ENCODE measurements at places on chromosomes 3 and 15. TPM values are rescaled to one million over a fixed set of nuclear protein-coding genes. Genes with fewer than 3 reads are reported as not detected.
A peak's percentile ranks its signal among the peaks of the same experiment; 100 is the strongest.

The CIP2A gene
- 0.33 TPM for total RNA-seq

The LMAN1L gene
- not detected for total RNA-seq

The CHRD gene
- 50.4 TPM for total RNA-seq

The CFAP100 gene
- total RNA-seq = not detected

DNA sequence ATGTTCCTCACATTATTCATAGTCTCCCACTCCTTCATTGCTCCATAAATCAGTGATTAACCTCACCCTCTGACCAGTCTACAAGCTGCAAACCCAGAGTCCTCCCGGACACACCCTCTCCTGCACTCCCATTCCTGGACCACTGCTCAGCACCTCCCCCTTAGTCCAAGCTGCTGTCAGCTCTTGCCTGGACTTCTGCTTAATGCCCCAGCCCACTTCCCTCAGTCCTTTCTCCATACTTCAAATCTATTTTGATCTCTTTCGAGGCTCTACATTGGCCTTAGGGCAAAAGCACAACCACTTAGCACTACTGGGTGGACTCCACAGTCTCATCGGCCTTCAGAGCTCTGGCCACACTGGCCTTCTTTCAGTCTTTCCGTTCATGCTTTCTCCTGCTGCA, 79.4 kb upstream of the FAM98B start:
- no peak overlapping the region for H3K27ac ChIP-seq
- peaks cover 8% of the 10 kb centered on the region for H3K4me1 ChIP-seq
- no peak for DNase-seq
- no peaks in the 10 kb centered on the region for H3K27me3 ChIP-seq
- H3K4me3 ChIP-seq = no peak overlapping the region

GRCh38 chr3:120302361-120302760, 17.3 kb upstream of the GPR156 start:
- H3K36me3 ChIP-seq = no peaks in the 10 kb centered on the region
- H3K4me3 ChIP-seq = no peak overlapping the region
- no peaks in the 10 kb centered on the region for H3K27me3 ChIP-seq
- H3K27ac ChIP-seq = no peak overlapping the region
- H3K4me1 ChIP-seq = no peaks in the 10 kb centered on the region

- no peak for DNase-seq
- H3K36me3 ChIP-seq = no peaks in the 10 kb centered on the region
- H3K27ac ChIP-seq = no peak overlapping the region
- H3K4me3 ChIP-seq = no peak overlapping the region
- no peaks in the 10 kb centered on the region for H3K4me1 ChIP-seq
- H3K27me3 ChIP-seq = no peaks in the 10 kb centered on the region
Observed at GRCh38 chr3:23130406-23130805, 72.7 kb upstream of the UBE2E2 start.

DNA sequence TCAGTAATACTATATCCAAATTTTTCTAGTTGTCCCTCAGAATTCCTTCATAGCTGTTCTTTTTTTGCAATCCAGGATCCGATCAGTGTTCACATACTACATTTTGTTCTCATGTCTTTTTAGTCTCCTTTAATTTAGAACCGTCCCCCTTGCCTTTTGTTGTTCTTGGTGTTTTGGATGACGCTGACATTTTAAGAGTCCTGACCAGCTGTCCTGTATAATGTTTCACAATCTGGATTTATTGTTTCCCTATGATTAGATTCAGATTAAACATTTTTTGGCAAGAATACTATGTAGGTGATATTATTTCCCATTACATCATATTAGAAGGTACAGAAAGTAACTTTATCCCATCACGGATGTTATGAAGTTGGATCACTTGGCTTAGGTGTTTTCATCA, 11.4 kb downstream of the TUBGCP4 start:
- H3K27me3 ChIP-seq = no peaks in the 10 kb centered on the region
- no peaks in the 10 kb centered on the region for H3K4me1 ChIP-seq
- H3K27ac ChIP-seq = no peak overlapping the region
- DNase-seq = no peak
- H3K4me3 ChIP-seq = no peak overlapping the region
- peaks cover 28% of the 10 kb centered on the region for H3K36me3 ChIP-seq

DNA sequence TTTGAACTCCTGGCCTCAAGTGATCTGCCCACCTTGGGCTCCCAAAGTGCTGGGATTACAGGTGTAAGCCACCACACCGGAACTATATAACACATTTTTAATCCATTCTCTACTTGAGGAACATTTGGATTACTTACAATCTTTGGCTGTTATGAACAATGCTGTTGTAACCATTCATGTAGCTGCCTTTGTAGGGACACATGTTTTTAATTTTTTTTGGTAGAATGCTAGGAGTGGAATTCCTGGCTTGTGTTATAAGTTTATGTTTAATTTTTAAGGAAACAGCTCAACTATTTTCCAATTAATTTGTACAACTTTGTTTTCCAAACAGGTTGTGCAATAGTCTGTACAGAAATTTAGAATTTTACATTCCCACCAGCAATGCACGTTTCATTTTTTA, 51.7 kb downstream of the GPR149 start:
- H3K36me3 ChIP-seq = no peaks in the 10 kb centered on the region
- H3K4me3 ChIP-seq = no peak overlapping the region
- DNase-seq = no peak
- H3K27me3 ChIP-seq = no peaks in the 10 kb centered on the region

DNA sequence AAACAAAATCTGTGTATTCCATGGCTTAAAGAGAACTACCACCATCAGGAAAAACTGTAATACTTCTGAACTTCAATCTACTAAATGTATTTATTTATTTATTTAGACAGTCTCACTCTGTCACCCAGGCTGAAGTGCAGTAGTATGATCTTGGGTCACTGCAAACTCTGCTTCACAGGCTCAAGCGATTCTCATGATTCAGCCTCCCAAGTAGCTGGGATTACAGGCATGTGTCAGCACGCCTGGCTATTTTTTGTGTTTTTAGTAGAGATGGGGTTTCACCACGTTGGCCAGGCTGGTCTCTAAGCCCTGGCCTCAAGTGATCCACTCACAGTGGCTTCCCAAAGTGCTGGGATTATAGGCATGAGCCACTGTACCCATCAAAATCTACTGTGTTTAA, 202.3 kb upstream of the POU1F1 start:
- H3K27ac ChIP-seq = no peak overlapping the region
- no peak overlapping the region for H3K4me3 ChIP-seq
- H3K36me3 ChIP-seq = no peaks in the 10 kb centered on the region
- H3K4me1 ChIP-seq = no peaks in the 10 kb centered on the region
- no peak for DNase-seq
- H3K27me3 ChIP-seq = no peaks in the 10 kb centered on the region

- no peak for DNase-seq
- H3K27ac ChIP-seq = no peak overlapping the region
- no peaks in the 10 kb centered on the region for H3K4me1 ChIP-seq
- no peak overlapping the region for H3K4me3 ChIP-seq
Observed at GRCh38 chr3:15041950-15042349, 23.2 kb downstream of the MRPS25 start.

GRCh38 chr3:33557279-33557678, 117.1 kb upstream of the UBP1 start:
- no peaks in the 10 kb centered on the region for H3K27me3 ChIP-seq
- peaks cover 3% of the 10 kb centered on the region for H3K36me3 ChIP-seq
- no peaks in the 10 kb centered on the region for H3K4me1 ChIP-seq
- H3K27ac ChIP-seq = no peak overlapping the region
- no peak overlapping the region for H3K4me3 ChIP-seq

GRCh38 chr15:67146234-67146633, 80.8 kb downstream of the SMAD3 start:
- DNase-seq = peak; percentile 68
- no peak overlapping the region for H3K4me3 ChIP-seq
- no peaks in the 10 kb centered on the region for H3K27me3 ChIP-seq
- H3K36me3 ChIP-seq = no peaks in the 10 kb centered on the region
- peaks cover 77% of the 10 kb centered on the region for H3K4me1 ChIP-seq

DNA sequence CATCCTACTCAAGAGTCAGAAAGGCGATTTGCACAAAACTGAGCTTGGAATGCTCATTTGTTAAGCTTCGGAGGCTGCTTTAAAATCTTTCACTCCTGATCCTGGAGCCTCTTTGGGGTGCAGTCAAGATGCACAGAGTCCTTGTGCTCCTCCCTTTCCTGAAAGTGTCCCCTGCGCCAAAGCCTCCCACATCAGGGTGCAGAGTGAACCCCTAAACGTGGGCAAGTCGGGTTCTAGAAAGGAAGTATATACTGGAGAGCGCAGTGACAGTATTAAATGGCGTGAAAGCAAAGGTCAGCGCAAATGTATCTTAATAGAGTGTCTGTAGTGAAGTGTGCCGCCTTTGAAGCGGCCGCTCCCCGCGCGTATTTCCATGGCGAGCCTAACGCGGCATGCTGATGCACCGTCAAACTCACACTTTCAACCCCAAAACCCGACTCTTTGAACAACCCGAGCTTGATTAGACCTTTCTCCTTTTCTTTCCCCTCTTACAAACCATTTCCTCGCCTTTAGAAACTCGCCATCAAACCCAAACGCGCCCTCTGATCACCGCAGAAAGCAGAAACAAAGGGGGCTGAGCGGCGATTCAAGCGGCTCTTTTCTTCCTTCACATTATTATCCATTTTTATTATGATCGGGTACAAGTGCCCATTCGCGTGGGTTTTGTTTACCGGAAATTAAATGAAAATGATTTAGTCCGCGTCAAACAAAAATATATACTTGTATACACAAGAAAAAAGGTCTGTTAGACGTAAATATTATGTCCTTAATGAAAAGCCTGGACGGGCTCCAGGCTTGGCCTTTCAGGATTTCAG, 18.3 kb downstream of the ZIC4 start:
- no peak for DNase-seq
- H3K27me3 ChIP-seq = peaks cover 64% of the 10 kb centered on the region

DNA sequence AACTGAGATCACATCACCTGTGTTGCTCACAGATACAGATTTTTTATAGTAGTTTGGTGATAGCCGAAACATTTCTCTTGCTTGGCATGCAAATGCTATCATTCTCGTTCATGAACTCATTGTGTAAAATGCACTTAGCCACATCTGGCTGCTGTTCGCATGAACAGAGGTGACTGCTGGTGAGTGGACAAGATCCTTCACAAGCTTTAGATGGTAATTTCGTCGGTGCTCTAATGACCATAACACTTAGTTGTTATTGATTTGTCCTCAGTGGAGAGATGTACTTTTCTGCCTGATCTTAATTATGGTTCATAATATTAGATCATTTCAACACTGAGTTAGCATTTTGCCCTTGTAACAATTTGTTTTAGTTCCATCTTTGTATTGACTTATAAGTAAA, 13.8 kb downstream of the LRRN1 start:
- H3K4me3 ChIP-seq = no peak overlapping the region
- no peak for DNase-seq
- H3K36me3 ChIP-seq = no peaks in the 10 kb centered on the region
- no peaks in the 10 kb centered on the region for H3K27me3 ChIP-seq
